Naive thymus-derived CD8-positive, alpha-beta T cell (primary cell): ENCODE measurements at places on chromosomes 4 and X.

GRCh38 chr4:84954982-84955567 lies 11.4 kb downstream of the WDFY3 start:
- no peak for DNase-seq

- DNase-seq = no peak
Observed at GRCh38 chrX:141185366-141185765, 8.4 kb upstream of the LDOC1 start.

DNA sequence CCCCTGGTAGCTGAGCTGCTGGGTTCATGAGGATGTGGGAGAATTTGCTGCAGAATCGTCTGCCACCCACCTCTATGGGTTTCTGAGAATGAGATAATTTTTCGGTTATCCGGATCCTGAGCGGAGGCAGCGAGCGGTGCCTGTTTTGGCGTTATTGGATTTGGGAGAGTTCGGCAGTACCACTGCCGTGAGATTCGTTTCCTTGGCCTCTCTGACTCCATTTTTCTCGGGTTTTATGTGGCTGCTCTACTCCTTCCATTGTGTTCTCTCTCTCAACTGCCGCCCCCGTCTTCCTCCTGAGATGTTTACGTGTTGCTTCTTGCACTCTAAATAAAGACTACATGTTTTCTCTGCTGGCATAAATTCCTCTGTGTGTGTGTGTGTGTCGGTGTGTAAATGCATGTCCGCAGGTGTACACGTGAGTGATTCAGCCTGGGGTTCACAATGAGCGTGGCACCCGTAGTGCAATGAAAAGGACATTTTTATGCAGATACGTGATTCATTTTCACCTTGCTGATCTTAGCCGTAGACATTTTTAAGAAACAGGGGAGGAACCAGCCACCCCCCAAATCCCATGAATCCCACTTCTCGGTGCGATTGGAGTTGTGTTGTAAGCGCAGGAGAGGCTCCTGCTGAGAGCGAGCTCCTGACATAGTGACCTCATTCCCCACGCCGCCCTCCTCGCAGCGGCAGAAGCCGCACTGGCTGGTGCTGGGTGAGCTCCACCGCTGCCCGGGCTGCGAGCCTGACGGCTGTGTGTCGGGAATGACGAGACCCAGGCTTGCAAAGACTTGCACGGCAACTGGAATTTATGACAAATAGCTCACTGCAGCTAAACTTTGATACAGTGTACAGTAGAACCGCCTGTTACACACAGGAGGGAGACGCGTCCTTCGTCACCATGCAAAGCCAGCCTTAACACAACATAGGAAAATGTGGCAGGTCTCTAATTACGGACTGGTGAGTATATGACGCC lies 82.2 kb downstream of the STOX2 start:
- DNase-seq = no peak

DNA sequence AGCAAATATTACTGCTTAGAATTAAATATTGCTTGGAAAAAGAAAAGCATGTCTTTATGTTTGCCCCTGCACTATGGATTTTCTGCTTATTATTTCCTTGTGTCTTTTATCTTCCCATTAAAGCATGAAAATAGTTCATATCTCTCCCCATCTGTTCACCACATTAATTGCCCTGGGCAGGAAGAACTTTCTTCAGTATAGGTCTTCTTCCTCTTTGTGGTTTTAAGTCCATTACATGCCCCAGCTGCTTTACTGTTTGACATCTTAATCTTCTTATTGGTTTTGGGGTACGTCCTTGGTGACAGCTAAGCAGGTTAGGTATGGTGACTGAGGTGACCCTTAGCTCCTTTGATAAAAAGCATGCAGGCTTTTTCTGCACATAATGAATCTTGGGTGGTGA lies 157.3 kb downstream of the AASDH start:
- DNase-seq = no peak

DNA sequence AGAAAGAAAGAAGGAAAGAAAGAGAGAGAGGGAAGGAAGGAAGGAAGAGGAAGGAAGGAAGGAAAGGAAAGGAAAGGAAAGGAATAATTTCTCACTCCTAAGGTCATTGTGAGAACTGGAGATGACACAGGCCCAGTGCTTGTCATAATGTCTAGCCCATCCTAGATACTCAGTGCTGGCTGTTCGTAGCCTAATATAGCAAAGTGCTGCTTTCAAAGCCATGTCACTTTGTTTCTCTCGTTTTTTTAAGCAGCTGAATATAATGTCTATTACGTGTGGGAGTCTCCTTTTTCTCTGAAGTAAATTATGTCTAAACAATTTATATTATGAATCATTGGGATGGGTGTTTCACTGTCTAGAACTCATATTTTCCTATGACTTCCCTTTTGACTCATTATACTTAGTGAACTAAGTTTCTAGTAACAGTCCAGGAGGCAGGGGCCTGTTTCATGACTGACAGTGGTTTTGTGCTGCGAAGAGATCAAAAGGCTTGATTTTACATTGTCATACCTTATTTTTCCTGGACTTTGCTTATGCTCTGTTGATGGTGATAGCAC lies 327.0 kb upstream of the ZFP42 start:
- DNase-seq = no peak

DNA sequence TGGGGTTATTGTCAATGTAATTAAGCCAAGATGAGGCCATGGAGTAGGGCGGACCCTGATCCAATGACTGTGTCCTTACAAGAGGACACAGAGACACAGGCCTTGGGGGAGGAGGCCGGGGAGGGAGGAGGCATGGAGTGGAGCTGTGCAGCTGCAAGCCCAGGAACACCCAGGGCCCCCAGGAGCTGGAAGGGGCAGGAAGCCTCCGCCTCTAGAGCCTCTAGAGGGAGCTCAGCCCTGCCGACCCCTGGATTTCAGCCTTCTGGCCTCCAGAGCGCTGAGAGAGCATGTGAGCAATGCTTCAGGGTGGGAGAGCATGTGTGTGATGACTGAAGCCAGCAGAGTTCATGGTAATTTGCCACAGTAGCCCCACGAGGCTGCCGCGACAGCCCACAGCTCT lies 234.6 kb downstream of the AFAP1 start:
- no peak for DNase-seq

DNA sequence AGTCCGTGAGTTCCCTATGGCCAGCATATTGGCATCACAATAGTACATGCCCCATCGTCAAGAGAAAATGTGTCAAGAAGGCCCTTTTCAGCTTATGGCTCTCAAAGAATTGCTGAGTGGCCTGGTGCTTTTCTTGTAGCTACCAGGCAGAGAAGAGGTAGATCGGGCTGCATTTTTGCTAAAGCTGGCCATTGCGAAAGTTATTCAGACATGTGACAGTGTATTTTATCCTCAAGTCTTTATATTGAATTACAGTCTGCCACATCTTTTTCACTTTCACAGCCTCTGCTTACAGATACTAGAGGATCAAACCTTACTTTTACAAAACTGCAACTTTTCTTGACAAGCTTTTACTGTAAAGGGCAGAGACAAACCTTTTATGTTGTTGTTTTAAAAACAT lies 261.5 kb upstream of the IGFBP7 start:
- DNase-seq = no peak

GRCh38 chr4:61911313-61911756 lies 711.2 kb downstream of the ADGRL3 start:
- no peak for DNase-seq

- no peak for DNase-seq
Observed at GRCh38 chr4:169160825-169161224, 109.9 kb downstream of the SH3RF1 start.

DNA sequence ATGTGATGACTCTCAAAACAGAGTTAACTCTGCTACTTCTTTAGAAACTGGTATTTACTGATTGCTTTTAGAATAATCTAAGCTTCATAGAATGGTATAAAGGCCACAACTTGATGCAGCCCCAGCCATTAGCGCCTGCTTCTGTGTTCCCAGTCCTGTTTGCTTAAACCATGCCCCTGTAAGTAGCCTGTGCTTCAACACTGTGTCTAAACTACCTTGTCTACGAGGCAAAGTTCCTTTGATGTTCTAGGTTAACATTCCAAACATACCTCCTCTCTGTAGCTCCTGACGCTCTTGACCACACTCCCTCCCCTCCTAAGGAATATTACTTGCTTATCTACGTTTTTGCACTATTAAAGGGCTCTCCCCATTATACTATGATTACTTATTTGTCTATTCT lies 352.5 kb upstream of the ADGRL3 start:
- DNase-seq = no peak

DNA sequence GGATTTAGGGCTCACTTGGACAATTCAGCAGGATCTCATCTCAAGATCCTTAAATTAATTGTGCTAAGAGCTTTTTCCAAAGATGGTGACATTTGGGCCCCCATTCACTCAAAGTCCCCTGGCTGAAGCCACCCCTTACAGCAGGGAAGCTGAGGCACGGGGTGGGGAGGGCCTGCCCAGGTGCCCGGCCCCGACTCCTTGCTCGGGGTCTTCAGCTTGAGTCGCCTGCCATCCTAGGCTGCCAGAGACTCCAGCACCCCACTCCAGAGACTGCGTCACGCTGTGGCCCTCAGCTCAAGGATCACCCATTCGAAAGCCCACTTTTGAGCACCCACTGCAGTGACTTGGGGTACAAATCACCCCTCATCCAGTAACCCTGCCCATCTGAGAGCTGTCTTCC lies 39.2 kb upstream of the GPR78 start:
- no peak for DNase-seq

GRCh38 chr4:44016570-44017421 lies 431.8 kb downstream of the KCTD8 start:
- DNase-seq = no peak

DNA sequence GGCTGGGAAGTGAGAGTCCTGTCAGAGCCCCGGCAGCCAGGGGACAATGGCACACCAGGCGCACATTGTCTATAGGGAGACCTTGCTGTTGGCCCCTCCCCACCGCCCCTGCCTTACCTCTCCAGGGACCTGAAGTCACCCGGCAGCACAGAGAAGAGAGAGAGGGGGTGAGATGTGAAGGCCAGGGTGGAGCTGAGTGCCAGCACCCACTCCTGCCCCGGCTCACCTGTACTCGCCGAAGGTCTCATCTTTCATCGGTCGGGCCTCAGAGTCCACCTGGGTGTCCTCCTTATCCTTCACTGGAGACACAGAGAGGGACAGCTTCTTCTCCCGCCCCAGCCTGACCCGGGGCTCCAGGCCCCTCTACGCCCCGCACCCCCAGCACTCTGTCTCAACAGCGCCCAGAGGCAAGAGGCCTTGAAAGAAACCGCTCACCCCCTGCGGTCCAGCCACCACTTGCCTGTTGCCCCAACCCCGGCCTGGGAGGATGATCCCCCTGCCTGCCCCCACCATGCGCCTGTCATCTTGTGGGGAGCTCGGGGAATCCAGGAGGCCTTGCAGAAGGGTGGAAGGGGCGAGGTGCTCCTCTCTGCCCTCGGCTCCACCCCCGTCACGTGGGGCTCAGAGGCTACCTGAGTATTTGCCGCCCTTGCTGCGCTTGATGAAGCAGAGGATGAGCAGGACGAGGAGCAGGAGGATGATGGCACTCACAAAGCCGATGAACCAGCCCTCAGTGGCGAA lies 22.6 kb downstream of the L1CAM start:
- no peak for DNase-seq

DNA sequence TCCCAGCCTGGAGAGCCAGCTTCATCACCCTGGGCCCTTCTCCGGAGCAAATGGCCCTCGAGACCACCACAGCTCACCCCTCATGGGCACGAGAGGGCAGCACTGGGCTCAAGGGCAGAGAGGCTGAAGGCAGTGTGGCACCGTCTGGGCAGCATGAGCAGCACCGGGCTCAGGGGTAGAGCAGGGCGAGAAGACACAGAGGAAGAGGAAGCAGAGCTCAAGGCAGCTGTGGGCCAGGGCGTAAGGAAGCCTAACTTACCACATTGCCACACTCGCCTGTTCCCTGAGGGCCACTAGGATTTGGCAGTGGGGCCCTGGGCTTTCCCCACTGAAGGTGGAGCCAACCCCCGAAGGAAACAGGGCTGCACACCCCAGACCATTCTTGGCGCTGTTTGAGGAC lies 15.5 kb downstream of the ZNF185 start:
- DNase-seq = no peak
